CD4-positive, alpha-beta T cell (primary cell): ENCODE measurements at places on chromosomes 4 and X.

GRCh38 chr4:7367406-7367805, 67.3 kb downstream of the PSAPL1 start:
- DNase-seq: no peak

- no peak for DNase-seq
These were observed 21.4 kb upstream of the FAAH2 start for GRCh38 chrX:57265126-57265525.

GRCh38 chr4:173432430-173432829, 33.5 kb upstream of the SCRG1 start:
- DNase-seq: no peak

- no peak for DNase-seq
These were observed 168.5 kb downstream of the PDGFC start for GRCh38 chr4:156803056-156803455.

DNA sequence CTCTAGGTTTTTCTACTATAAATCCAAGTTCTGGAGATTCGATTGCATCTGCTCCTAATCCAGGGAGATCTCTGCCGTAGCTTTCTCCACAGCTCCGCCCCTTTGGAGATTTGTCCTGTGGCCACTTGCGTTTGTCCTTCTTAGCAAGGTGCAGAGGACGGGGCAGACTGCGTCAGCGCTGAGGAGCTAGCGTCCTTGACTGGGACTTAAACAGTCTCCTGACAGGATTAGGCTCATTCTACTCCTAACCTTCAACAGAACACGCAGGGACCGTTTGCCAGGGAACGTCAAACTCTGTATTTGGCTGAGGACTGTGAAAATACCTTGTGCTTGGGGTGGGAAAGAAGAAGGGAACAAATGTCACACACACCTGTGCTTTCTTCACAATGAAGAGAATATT, 38.6 kb downstream of the SORBS2 start:
- no peak for DNase-seq

DNA sequence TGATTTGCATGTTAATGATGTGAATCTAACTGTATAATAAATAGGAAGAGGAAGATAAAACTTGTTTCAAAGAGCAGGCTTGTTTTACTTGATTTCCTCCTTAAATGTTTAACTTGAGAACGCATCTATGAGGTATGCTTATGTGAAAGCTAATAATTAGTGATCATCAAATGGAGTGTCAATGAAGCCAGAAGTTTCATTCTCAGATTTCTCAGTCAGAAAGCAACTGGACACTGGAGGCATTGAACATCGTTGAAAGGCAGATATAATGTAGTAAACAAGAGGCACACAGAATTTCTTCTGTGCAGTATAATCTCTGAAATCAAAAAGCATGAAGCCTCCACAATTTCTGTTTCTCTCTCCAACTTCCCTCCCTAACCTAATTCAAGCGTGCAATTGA, 672.9 kb downstream of the ADGRL3 start:
- DNase-seq: no peak

GRCh38 chrX:121832446-121832845, 785.0 kb downstream of the GLUD2 start:
- no peak for DNase-seq

DNA sequence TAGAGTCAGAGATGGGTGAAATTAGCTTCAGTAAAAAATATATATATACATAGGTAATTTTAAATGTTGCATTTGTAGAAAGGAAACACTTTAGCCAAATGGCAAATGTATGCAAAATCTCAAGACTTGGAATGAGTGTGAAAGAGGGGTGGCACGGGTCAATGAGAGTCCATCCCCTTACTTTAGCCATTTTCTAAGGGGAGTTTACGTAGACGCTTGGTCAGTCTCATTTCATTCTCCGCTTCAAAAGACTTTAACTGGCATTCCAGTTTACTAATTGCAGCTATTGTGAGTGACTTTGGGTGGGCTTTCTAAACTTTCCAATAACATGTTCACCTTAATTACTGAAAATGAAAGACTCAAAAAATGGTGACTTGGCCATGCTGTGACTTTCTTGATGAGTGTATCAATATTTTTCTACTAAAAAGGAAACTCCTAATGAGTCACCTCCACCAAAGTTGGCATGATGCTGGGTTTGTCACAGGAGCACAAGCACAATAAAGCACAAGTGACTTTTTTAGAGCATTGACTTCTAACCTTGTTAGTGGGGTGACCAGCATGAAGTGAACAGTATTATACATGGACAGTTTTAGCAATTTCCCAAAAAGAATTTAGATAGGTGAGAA, 356.0 kb upstream of the RASGEF1B start:
- DNase-seq: no peak

DNA sequence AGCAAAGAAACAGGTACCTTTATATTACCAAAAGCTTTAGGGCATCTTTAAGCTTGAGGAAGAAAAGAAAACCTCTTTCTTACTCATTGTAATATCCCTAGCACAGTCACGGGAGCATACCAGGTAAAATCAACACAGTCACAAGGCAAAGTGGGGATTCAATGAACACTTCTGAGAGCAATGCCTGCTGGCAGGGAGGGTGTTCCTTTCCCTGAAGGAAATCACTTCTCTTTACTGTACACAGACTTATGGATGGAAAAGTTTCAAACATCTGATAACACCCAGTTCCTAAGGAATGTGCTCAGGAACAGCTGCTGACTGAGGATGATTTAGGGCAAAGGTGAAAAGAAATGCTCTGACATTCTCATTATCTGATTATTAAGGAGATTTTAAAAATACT, 94.8 kb downstream of the MAML3 start:
- no peak for DNase-seq

- no peak for DNase-seq
These were observed 210.1 kb downstream of the FBXW7 start for GRCh38 chr4:152325831-152326230.
